ENCODE measurements at places on chromosomes 7 and 10.

DNA sequence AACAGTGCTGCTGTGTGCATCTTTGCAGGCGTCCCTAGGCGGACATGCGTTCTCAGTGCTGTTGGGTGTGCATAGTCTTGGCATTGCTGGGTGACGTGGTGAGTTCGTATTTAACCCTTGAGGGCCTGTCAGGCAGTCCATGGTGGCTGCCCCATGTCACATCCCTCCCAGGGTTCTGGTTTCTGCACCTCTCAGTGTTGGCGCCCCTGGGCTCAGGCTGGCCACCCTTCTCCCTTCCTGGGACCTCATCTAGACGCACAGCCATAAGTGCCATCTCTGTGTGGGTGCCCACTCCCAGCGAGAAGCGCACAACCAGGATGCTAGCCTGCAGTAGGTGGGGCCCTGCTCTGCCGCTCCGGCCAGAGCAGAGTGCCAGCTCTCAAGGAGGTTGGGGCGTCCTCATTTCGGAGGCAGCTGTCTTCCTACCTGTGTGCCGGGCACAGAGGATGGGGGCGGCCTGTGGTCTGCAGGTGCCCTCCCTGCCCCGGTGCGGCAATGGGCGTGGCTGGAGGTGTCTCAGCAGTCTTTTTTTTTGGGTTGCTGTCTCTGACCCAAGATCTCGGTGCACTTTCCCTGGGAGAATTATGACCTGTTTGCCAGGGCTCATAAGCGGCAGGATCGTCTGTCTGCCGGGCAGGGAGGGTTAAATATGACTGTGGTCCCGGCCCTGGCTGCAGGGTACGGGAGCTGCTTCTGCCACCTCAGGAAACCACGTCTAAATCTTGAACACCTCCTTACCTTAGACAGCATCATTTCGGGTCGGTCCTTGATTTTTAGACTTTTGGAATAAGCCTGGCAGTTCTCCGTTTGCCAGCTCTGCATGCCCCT, 6.5 kb downstream of the INPP5A start:
- DNase-seq = no peak

GRCh38 chr10:130357951-130358350, 221.8 kb downstream of the GLRX3 start:
- DNase-seq = no peak

GRCh38 chr7:30771880-30772425, 736 bp downstream of the MINDY4 start:
- DNase-seq = peak; percentile 44

- DNase-seq = no peak
Measured at GRCh38 chr7:139059905-139060304, 24.1 kb upstream of the ZC3HAV1L start.

DNA sequence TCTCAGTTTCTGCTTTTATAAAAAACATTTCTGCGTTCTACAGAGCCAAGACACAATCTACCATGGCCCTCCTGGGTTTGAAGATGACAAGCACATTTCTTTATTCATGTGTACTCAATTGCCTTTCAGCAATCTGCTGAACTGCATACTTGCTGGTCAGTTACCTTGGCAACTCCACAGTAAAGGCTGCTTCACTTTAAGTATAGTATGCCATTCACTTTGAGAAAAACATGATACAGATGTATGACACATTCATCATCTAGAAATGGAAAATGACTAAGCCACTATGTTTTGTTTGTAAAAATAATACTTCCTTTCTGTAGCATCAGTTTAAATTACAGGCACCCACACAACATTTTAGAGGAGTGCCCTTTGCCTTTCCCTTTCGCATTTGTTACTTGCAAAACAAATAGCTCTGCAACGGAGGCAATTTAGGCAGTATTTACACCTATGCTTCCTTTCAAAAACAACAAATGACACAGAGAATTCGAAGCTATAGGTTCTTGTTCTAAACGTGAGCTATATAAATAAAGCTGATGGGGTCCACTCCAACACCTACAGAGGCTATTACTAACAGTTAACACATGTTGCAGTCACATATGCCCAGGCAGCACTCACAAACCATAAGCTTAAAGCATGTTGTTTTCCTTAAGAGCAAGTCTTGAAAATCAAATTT, 23.5 kb downstream of the SGCE start:
- no peak for DNase-seq

DNA sequence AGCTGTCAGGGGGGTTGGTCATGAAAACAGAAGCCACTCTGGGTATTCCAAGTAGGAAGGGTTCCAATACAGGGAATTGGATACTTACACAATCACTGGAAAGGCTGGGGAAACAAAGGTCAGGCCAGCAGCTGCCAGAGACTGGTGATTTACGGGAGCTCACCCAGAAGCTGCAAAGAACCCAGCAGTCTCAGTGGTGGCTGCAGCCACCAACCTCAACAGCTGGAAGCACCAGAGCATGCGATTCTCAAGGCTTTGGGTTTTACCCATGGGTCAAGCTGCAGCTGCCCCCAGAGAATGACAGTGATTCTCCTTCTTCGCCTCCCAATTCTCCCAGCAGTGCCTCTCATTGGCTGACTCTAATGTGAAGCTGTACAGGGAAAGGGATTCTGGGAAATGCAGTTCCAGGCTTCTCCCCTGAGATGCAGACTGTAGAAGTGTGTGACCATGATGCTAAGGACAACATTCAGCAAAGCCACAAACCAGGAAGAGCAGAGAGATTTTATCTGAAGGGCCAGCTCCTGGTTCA, 107.2 kb upstream of the TCF7L2 start:
- DNase-seq = no peak

DNA sequence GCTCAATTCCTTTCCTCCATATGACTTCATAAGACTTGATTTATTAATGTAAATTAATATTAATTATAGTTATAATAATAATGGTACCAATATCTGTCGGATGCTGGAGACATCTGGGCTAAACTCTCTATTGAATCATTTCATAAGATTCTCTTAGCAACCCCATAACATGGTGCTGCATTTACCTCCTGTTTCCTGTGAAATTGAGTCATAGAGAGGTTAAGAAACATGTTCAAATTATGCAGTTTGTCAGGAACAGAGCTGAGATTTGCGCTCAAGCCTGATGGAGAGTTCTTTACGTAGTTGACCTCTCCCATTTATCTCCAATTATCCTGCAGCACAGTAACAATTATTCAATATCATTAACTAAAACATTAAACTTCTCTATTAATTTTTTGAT, 621.8 kb upstream of the FZD8 start:
- DNase-seq = no peak

DNA sequence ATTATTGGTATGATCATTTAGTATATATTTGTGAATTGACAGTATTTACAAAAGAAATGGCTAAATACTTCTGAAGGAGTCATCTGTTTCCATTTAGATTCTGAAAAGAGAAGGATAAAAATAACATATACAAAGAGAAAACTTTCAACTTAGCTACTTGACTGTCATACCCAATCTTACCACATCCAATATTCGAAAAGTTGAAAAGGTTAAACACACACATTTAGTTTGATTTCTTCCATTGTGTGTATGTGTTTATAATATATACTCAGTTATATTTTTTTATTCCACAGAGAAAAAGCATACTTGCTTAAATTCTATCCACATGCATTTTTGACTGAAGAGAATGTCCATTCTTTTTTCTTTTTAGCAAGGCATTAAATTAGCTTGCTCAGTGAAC, 470.7 kb downstream of the TFEC start:
- DNase-seq = no peak

GRCh38 chr7:132899833-132900232, 182.1 kb downstream of the CHCHD3 start:
- DNase-seq = no peak

GRCh38 chr7:25459057-25459456, 230.8 kb upstream of the NPVF start:
- no peak for DNase-seq

- DNase-seq = no peak
Measured at GRCh38 chr7:158777793-158778192, 51.5 kb downstream of the ESYT2 start.

DNA sequence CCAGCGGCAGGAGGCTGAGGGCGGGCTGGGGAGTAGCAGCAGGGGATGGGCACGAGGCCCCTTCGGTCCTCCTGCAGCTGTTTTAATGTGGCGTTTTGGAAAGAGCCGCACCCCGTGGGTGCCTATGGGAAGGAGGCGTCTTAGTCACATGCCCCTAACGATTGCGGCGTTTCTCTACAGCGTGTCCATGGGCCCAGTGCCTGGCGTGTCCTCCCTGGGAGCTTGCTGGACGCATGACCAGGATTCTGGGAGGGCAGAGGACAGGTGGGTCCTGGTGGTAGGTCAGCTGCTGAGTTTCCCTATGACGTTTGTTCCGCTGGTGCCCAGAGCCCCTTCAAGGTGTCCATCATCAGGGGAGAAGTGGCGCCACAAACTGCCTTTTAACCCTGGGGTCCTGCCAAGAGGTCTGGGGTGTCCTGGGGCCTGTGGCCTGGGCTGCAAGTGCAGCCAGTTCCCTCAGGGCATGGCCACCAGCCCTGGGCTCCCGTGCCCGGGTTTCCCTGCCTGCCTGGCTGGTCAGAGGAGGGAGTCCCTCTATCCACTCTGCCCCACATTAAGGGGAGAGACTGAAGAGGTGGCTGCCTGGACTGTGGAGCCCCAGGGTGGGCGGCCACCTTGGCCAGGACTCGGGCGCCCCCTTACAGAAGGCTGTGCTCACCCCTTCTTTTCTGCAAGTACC, 48.7 kb downstream of the PWWP2B start:
- no peak for DNase-seq

- DNase-seq = no peak
Measured at GRCh38 chr7:135553346-135553745, 4.4 kb upstream of the NUP205 start.

- no peak for DNase-seq
Measured at GRCh38 chr7:66558201-66558641, 70.5 kb upstream of the KCTD7 start.

DNA sequence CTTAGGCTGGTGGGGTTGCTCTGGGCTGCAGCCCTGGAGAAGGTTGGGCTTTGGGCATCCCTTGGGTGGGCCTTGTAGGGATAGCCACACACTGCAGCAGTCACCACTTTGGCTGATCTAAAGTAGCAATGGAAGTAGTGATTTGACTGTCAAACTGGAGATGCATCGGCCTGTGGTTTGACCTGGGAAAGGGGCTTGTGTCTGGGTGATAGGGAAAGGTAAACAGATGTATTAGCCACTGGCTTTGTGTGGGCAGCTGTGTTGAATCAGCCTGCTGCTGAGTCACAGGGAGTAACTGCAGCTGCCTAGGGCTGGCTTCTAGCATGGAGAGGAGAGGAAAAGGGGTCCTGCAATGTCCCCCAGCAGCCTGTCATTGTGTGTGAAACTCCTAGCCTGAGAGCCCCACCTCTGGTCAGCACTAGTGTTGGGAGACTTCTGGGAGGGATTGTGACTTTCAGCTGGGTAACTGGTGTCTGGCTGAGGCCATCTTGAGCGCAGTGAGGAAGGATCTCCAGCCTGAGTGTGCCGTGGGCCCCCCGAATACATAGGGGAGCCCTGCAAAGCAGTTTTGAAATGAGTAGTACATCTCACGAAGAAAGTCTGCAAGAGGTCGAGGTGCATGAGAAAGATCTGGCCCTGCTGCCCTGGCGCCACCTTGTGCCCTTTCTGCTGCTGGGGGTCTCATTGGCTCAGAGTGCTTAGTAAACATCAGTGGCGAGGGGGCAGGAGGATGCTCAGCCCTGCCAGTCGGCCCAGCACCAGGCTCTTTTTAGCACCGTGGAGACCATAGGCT, 117.3 kb downstream of the FANK1 start:
- no peak for DNase-seq

GRCh38 chr10:86226781-86227201, 139.8 kb downstream of the GRID1 start:
- DNase-seq = no peak

GRCh38 chr10:96570983-96571964, 15.5 kb downstream of the TM9SF3 start:
- no peak for DNase-seq
